Activated T-helper 2 cell treated with anti-CD3 and anti-CD28 coated beads, Interferon-gamma antibody, Interleukin-2, Interleukin-4, amounts not matched to agents 10 μg/mL and 5 μg/mL and 100 μg/mL, durations not matched to agents 14 hours and 24 hours and 36 hours (primary cell): ENCODE measurements at places on chromosomes 5 and 9.

DNA sequence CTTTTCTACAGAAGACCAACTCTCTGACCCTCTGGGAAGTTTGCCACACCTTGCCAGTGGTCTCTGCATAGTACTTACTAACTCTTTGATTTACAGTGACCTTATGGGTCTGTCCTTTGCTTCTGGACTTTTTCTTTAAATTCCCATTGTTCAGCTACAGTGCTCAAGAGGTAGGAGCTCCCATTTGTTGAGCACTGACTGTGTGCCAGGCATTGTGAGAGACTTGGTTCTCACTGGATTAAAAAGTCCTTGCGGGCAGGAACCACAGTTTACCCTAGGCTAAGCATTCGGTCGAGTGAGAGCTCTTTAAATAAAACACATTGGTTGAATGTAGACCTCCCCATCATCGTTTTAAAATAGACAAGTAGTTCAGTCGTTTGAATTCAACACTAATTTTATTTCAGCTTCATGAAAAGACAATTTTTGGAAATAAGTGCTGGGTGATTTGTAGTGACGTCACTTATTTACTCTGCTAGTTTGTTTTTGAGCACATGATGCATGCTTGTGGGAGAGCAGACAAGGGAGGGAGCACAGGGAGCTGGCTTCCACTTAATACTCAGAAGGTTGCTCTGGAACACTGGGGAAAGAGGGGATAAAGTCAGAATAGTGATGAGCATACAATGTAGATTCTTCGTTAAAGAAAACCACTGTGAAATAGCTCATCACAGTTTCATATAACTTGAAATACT is 27.1 kb downstream of the RASGRF2 start:
- DNase-seq, result no peak

GRCh38 chr9:26801772-26802171 is 90.8 kb downstream of the CAAP1 start:
- no peak for DNase-seq

- DNase-seq, result no peak
These were observed 40.0 kb downstream of the FANCC start for GRCh38 chr9:95277509-95277908.

- no peak for DNase-seq
These were observed 136.1 kb downstream of the PDE4D start for GRCh38 chr5:59757442-59757841.
